ENCODE measurements at places on chromosomes 1 and 21.

- DNase-seq: no peak
These were observed 6.3 kb upstream of the POU3F1 start for GRCh38 chr1:38052750-38053415.

DNA sequence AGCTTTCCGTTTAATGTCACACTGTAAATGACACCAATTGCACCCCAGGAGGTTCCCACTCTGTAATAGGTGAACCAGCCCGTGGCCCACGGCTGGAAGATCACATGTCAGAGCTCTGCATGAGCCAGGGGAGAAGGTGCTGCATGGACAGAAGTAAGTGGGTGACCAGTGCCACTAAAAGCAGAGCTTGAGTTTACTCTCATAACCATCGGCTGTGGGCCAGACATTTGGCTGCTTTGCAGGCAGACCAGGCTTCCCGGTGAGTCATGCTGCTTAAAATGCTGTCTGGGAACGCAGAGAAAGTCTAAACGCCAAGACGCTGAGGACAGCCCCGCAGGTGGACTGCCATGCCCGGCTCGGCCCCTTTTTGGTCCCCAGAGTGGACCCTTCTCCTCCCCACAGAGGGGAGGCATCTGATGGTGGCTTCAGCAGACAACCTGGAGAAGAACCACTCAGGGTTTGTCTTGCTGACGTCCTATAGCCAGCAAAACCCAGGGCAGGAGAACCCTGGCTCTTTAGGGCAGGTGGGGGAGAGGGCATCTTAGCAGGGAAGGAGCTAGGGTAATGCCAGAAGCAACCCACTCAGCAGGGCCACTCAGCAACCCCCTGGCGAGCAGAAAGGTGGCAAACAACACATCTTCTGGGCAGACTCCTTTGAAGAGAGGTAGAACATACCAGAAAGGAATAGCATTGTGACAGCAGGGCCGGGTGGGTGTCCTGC is 7.3 kb downstream of the KIAA2013 start:
- DNase-seq: no peak

GRCh38 chr21:42332557-42333317 is 17.5 kb upstream of the TFF3 start:
- no peak for DNase-seq

DNA sequence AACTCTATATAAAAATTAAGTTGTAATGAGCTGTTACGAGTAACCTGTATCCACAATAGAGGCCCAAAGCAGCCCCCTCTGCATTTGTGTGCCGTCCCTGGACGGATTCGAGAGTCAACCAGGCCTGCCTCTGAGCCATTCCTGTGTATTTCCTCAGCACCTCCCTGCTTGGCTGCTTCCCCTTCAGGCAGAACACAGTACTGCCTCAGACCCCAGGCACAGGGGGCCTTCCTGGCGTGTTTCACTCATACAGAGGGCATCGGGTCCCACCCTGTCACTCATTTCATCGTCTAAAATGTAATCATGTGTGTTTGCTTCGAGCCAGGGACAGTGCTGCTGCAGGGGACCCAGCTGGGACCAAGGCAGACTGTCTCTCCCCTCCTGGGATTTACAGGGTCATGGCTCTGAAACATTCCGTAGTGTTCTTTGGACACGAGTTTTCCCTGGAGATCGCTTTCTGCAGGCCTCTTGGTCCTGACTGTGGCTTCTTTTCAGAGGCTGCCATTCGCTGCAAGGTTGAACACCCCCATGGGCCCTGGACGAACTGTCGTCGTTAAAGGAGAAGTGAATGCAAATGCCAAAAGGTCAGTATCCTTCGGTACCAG is 19.4 kb downstream of the LGALS8 start:
- no peak for DNase-seq

DNA sequence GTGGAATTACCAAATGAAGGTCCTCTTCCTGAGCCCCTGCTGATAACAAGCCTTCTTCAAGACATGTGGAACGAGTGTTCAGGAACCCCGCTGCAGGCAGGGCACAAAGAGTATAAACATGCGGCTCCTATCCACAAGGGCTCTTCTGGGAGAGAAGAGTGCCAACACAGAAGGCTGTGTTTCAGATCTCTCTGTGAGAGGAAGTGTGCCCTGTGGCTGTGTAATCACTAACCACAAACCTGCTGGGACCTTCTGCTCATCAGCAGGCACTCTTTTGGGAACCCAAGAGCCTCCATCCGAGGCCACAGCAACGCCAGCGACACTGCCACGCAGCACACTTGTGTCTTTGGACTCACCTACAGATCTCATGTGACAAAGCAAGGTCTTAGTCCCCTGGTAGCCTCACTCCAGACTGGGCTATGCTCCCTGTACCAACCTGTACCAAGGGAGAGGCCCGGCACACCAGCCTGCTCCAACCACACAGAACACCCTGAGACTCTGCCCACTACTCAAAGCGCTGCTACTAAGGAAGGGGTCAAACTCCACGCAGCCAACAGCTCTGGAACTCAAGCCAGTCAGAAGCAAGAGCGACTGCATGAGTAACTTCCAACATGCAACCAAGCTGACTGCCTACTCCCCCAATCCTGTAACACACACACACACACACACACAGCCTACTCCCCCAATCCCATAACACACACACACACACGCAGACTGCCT is 7.8 kb downstream of the PTTG1IP start:
- DNase-seq: peak; percentile 54

- no peak for DNase-seq
These were observed 9.6 kb downstream of the FNDC7 start for GRCh38 chr1:108722292-108722691.

- DNase-seq: no peak
These were observed 955 bp upstream of the UBE2G2 start for GRCh38 chr21:44802396-44803153.

- DNase-seq: peak; percentile 61
These were observed 61.4 kb downstream of the TMEM200B start for GRCh38 chr1:29062157-29062942.

DNA sequence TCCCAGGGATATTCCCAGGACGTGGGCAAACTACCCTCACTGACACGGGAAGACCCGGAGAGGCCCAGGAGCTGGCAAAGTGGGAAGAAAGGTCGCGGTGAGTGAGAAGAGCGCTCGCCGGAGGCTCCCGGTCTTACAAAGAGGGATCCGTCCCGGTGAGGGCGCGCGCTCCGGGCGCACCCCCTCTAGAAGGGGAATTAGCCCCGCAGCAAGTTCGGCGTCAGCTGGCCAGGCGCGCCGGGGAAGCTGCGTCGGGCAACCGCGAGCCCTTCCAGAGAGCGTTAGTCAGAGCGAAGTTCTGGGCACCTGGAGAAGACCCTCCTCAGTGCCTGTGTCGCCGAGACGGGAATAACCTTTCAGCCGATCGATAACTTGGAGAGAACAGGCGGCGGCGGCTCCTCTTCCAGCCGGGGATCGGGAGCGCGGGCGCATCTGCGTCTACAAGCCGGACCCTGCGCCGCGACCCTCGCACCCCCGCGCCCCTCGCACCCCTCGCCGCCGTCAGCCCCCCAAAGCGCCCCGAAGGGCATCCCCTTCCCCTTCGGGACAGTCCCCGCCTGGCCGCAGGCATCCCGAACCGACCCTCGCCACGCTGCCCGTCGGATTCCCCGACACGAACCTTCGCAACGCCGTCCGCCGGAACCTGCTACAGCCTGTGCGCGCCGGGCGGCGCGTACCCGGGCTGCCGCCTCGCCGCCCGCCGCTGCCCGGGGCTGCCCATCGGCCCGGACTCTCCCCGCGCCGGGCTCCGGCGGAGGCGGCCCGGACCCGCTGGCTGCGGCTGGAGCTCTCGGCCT is 485 bp downstream of the SIPA1L2 start:
- DNase-seq: peak; percentile 32

DNA sequence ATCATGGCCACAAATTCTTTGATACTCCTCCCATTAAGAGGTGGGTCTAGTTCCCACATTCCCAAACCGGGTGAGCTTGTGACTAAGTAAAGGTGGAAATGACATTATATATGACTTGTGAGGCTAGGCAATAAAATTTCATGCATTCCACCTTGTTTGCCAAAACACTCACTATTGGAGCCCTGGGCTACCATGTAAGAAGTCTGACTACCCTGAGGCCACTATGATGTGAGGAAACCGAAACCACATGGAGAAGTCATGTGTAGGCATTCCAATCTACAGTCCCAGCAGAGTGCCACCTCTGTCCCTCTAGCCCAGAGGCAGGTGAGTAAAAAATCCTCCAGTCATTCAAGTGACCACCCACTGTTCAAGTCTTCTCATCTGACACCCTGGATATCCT is 17.9 kb upstream of the SMG7 start:
- DNase-seq: no peak

GRCh38 chr1:59328353-59328752 is 31.5 kb downstream of the FGGY start:
- no peak for DNase-seq

GRCh38 chr1:176691251-176692228 is 228.6 kb downstream of the PAPPA2 start:
- DNase-seq: no peak

DNA sequence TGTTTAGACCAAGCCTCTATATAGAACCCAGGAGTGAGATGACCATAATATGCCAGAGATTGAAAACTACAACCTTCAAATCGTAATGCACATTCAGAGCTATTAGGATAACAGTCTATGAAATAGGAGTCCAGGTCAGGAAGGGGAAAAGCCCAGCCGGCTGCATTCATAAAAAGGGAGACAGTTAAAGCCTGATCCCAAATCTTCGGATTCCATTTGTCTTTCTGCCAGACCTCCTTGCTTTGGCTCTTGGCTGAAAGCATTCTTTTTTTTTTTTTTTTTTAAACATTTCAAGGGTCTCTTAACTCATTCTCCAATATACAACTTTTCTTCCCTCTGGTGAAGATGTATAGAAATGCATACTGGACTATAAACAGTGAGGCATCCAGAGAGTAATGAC is 81.1 kb downstream of the NTPCR start:
- DNase-seq: no peak

- DNase-seq: no peak
These were observed 9.8 kb upstream of the CELSR2 start for GRCh38 chr1:109239409-109240068.

DNA sequence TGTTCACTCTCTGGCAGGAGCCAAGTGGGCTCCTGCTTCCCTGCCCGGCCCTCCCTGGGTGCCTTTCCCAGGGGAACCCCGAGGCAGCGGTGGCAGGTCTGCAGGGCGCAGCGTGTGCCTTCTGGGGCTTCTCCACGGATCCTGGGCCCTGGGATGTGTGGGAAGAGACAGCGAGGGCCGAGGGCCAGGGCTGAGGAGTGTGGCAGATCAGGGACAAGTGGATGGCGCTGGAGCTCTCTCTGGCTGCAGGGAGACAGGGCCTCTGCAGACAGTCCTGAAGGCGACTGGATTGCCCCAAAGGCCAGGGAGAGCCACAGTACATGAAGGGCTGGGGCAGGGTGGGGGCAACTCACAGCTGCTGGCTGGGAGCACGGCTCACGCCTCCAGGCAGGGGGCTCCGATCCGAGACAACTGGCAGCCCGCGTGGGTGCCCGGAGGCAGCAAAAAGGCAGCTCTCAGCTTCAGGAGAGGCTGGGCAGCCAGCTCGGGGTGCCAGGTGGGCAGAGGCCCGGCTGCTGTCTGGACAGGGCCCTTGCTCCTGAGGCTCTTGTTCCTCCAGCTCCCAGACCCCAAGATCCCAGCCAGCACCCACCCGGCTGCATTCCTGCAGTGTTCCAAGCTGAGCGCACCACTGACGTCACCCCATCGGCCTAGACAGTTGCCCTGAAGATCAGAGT is 16.0 kb downstream of the MORN1 start:
- DNase-seq: no peak

GRCh38 chr21:14677013-14677412 is 130.9 kb upstream of the SAMSN1 start:
- DNase-seq: no peak
